Osteocyte (in vitro differentiated cells): ENCODE measurements at places on chromosomes 2 and 18. TPM values are rescaled to one million over a fixed set of nuclear protein-coding genes. Genes with fewer than 3 reads are reported as not detected.
A peak's percentile ranks its signal among the peaks of the same experiment; 100 is the strongest.

- no peaks in the 10 kb centered on the region for H3K27me3 ChIP-seq
- DNase-seq: no peak
- H3K27ac ChIP-seq: peak overlapping the region; percentile 3
- H3K4me3 ChIP-seq: no peak overlapping the region
- no peaks in the 10 kb centered on the region for H3K36me3 ChIP-seq
Observed at GRCh38 chr2:215612786-215613185, 176.9 kb upstream of the FN1 start.

- peaks cover 51% of the 10 kb centered on the region for H3K4me1 ChIP-seq
- peak overlapping the region; percentile 98 for H3K27ac ChIP-seq
- peak overlapping the region; percentile 74 for H3K4me3 ChIP-seq
- DNase-seq: no peak
- no peaks in the 10 kb centered on the region for H3K27me3 ChIP-seq
- peaks cover 4% of the 10 kb centered on the region for H3K36me3 ChIP-seq
Observed at GRCh38 chr18:3593381-3593903, 143.5 kb downstream of the TGIF1 start.

DNA sequence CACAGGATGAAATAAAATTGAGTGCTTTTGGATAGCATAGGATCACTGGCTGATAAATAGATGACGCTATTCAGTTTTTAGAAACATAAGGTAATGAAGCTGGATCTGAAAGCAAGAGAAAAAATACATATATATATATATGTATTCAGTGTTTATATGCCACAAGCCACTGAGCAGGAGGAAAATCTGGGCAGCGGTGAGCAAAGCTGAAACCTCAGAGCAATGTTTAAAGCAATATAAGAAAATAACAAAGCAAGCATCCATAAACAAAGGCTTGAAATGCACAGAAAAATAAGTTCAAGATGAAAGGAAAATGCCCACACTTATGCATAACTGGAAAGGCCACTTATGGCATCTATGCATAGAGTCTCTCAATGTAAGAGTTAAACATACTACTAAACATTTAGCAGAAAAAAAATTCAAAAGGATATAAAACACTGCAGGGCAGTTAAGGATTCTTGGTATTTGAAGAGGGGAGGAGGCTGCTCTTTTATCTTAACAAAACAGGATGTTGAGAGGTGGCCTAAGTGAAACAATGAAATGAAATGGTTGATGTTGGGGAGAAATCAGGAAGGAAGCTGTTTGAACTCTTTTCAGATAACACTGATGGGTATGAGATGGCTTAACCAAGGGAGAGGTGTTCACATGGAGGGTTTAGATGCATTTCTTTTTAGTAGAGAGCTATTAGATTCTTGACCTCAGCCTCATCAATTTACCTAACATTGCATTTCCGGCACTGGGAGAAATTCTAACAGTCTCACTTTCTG is 129.1 kb downstream of the ARHGAP15 start:
- no peaks in the 10 kb centered on the region for H3K36me3 ChIP-seq
- no peak for DNase-seq
- no peak overlapping the region for H3K27ac ChIP-seq
- H3K27me3 ChIP-seq: peaks cover 32% of the 10 kb centered on the region
- H3K4me3 ChIP-seq: no peak overlapping the region
- H3K4me1 ChIP-seq: no peaks in the 10 kb centered on the region

SERPINB8 gene
- 8.0 and 8.5 TPM in 2 replicates for total RNA-seq

DNA sequence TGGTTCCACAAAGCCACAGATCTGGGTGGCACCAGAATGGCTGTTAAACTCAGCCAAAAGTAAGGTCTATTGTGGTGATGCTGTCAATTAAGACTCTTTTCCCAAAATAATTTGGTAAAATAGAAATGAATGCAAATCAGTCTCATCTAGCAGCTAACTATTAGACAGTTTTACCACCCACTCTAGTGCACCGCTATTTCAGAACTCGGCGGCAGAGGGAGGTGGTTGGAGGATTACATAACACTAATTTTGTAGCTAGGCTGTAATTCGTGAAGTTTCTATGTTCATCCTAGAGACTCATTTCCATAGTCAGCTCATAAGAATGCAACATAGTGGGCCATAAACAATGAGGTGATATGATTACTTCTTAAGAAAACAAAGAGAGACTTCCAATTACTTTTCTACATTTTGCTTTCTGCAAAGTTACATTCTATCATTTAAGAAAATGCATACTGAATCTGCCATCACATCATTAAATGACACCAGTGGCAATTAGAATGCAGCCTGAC is 413.8 kb downstream of the FBXO15 start:
- H3K27ac ChIP-seq: no peak overlapping the region
- no peak overlapping the region for H3K4me3 ChIP-seq
- H3K4me1 ChIP-seq: no peaks in the 10 kb centered on the region
- H3K36me3 ChIP-seq: no peaks in the 10 kb centered on the region

DNA sequence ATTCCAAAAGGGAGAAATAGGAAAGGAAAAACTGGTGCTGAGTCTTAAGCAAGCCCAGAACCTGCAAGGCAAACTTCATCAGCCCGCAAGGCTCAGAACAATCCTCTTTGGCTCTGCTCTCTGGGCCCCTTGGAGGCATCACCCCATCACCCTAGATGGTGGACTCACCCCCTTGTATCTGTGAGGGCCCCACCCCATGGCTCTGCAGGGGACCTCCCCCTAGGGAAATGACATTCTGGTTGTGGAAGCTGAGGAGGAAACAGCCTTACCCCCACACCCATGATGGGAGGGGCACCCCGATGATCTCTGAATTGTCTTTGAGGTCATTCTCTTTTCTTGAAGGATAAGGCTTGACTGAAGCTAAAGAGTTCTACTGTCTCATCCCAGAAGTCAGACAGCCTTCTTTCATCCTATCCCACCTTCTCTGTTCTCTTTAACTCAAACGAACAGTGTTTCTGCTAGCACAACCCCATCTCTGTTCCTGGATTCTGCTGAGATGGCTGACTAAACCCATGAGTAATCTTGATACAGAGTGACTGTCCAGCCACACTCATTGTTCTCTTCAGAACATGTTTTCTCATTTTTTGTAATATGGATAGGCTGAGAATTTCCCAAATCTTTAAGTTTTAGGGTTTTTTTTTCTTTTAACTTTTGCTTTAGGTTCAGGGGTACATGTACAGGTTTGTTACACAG is 492.1 kb upstream of the MYT1L start:
- H3K27me3 ChIP-seq: no peaks in the 10 kb centered on the region
- peak; percentile 69 for DNase-seq
- no peaks in the 10 kb centered on the region for H3K36me3 ChIP-seq

CSRNP3 gene
- total RNA-seq: 1.5 and 1.9 TPM in 2 replicates

KCNS3 gene
- not detected in 2 replicates for total RNA-seq

DNA sequence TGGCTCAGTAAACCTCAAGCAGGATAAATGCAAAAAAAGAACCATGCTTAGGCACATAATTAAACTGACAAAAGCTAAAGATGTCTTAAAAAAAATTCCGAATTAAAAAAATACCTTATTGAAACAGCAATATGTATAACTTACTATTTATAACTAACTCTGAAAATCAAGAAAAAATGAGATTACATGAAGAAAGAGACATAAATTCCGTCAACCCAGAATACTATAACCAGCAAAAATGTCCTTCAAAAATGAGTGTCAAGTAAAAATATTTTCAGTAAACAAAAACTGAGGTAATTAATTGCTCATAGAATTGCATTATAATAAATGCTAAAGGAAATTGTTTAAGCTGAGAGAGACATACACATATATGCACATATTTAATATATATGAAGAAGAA is 474.5 kb upstream of the SYT4 start:
- peaks cover 17% of the 10 kb centered on the region for H3K36me3 ChIP-seq
- no peak overlapping the region for H3K27ac ChIP-seq
- H3K27me3 ChIP-seq: no peaks in the 10 kb centered on the region
